Left ventricle myocardium superior (tissue), 1 donor: ENCODE measurements at places on chromosomes 6 and 20. TPM values are rescaled to one million over a fixed set of nuclear protein-coding genes. Genes with fewer than 3 reads are reported as not detected.

GRCh38 chr6:20835315-20836010, 301.2 kb downstream of the CDKAL1 start:
- DNase-seq: no peak

- no peak for DNase-seq
These were observed 59.7 kb downstream of the EYA4 start for GRCh38 chr6:133300896-133301295.

The LTA gene
- not detected for total RNA-seq

- DNase-seq: no peak
These were observed 36.5 kb downstream of the CDH26 start for GRCh38 chr20:59994697-59995122.

The SLC22A7 gene
- not detected for total RNA-seq

DNA sequence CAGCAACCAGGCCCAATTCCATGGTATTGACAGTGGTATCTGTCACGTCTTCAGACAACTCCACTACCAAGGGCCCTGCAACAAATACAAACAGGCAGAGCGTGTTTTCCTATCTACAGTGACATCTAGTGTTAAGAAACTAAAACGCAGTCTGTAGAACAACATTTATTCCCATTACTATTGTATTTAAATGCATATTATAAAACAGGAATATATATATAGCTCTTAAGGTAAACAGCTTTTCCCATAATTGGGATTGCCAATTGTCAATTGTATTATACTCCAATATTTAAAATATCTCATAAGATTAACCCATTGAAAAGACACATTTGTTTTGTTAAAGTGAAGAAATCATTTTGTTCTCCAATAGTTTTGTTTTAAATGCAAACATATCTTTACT, 97.2 kb downstream of the KIF16B start:
- DNase-seq: no peak

- no peak for DNase-seq
These were observed 82.5 kb upstream of the ID4 start for GRCh38 chr6:19754686-19755085.

The MRAP2 gene
- total RNA-seq: not detected

GRCh38 chr20:62371588-62372041, 4.5 kb upstream of the LAMA5 start:
- DNase-seq: no peak

- DNase-seq: no peak
These were observed 14.2 kb upstream of the RNF217 start for GRCh38 chr6:124947971-124948451.

- no peak for DNase-seq
These were observed 13.0 kb downstream of the GMDS start for GRCh38 chr6:2232445-2232844.

- DNase-seq: no peak
These were observed 4.6 kb downstream of the AFDN start for GRCh38 chr6:167831281-167831828.

DNA sequence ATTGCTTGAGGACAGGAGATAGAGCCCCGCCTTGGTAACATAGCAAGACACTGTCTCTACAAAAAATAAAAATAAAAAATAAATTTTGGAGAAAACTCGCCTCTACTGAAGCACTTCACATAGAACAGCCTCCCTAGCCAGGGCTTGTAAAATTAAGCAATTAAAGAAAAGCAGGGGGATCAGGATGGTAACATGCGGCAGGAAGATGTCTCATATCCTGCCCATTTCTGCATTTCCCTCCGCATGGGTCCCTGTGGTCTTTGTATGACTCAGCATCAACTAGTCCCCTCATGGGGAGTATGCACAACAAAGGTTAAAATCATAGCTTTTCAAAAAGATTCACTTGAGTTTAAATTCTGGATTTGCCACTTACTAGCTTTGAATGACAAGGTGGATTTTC, 379.0 kb downstream of the EPHA7 start:
- no peak for DNase-seq

The LAMA4 gene
- 50.6 TPM for total RNA-seq

- no peak for DNase-seq
These were observed 145.7 kb downstream of the CFAP61 start for GRCh38 chr20:20198011-20198410.

- DNase-seq: no peak
These were observed 60.1 kb downstream of the FAM217A start for GRCh38 chr6:4018924-4019236.

DNA sequence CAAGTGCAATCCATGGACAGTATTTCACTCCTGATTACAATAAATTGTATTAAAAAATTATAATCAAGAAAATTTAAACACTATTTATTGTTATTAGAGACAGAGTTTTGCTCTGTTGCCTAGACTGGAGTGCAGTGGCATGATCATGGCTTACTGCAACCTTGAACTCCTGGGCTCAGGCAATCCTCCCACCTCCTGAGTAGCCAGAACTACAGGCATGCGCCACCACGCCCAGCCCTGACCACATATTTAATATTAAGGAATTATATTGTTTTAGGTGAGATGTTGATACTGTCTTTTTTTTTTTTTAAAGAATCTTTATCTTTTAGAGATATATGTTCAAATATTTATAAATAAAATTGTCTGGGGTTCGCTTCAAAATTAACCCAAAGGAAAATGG, 14.6 kb downstream of the LCA5 start:
- DNase-seq: no peak

DNA sequence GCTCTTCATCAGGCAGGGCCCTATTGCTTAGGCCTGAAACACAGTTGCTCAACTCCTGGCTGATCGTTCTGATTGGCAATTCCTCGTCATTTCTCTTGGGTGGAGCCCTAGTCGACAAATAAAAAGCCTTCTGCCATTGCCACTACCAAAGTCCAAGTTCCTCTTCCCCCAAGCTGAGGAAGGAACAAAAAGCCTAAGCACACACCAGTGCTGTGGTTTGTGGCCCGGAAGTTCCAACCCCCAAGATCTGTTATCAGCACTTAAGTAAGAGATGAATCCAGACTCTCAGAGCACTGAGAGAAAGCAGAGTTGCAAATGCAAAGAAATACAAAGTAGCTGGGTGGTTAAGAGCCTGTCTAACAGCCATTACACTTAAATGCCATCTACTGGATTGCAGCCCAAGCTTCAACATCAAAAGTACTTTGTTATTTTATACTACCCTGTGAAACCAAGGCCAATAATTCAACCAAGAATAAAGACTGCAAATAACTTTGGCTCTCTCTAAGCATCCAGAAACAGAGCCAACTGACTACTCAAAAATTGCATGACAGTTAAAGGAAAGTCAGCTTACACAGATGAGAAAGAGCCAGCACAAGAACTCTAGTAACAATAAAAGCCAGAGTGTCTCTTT, 1024.0 kb downstream of the GRIK2 start:
- no peak for DNase-seq

DNA sequence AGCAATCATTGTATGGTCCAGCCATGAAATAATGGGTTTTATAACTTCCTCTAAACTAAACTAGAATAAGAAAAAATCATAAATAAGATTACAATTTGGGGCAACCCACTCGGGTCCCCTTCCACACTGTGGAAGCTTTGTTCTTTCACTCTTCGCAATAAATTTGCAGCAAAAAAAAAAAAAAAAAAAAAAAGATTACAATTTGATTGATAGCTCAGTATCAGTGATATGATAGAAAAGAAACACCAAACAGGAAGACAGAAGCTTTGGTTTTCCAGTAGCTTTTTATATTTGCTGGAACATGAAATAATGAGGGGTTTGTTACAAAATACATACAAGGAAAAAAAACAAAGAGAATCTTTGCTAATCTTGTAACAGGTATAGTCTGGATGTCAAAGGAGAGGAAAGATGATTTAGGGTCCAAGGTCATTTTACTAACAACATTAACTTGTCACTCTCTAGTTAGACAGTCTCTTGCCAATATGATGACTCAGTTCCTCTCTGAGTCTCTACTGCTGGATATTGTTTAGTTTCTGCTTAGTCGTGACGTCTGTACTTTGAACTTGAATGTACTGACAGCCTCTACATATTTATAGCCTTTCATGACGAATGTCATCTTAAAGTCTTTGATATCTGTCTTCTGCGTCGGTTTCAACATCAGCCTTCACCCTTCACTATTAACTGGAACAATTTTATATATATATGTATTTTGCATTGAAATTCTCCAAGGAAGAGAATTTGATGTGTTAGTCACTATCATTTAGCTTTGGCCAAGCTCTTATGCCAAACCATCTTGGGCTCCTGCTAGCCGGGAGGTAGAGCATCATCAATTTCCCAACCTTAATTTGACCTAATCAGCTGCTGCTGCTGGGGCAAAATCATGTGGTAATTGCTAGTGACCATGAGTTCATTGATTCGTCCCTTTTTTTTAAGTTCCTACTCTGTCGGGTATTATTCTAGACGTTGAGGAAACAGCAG, 213.1 kb upstream of the STXBP5 start:
- no peak for DNase-seq

The HLA-DRB5 gene
- total RNA-seq: 19.5 TPM

The EPHA7 gene
- total RNA-seq: 1.5 TPM

The EYS gene
- total RNA-seq: not detected

DNA sequence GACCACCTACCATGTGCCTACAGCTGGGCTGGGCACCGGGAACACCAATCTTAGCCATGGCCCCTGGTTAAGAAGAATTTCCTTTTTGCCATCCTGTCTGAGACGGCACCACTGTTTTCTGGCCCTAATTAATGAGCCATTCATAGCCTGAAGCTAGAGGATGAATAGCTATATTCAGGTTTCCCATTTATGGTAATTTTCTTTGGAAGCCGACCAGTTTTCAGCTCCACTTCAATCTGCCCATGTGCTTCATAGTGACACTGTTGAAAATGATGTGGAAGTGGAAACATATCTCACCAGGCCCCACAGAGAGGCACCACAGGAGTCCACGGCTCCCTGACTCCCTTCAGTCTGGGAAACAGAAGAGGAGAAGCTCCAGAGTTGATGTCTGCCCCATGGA, 22.6 kb upstream of the ULBP3 start:
- no peak for DNase-seq

DNA sequence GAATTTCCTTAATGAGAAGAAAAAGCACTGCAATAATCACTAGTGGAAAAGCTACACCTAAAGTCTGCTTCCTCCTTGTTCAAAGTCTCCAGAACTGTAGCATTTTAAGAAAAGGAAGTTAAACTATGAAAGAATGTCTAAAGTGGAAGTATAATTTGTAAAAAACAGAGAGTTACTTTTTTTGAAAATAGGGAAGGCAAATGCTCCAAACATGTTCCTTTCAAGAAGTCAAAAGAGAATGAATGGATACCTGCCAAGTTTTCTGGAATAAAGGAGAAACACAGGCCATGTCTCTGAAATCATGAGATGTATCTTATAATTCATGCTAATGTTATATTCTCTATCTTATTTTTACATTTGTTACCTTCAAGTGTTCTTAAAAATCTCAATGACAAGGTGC, 60.7 kb upstream of the ADGRG6 start:
- no peak for DNase-seq

- no peak for DNase-seq
These were observed 3.9 kb downstream of the PEDS1 start for GRCh38 chr20:50149481-50150254.

- peak; percentile 32 for DNase-seq
These were observed 257.6 kb downstream of the LAMA2 start for GRCh38 chr6:129140526-129140925.

GRCh38 chr6:6696867-6697531, 108.5 kb downstream of the LY86 start:
- peak; percentile 75 for DNase-seq

The VPS16 gene
- 15.8 TPM for total RNA-seq

DNA sequence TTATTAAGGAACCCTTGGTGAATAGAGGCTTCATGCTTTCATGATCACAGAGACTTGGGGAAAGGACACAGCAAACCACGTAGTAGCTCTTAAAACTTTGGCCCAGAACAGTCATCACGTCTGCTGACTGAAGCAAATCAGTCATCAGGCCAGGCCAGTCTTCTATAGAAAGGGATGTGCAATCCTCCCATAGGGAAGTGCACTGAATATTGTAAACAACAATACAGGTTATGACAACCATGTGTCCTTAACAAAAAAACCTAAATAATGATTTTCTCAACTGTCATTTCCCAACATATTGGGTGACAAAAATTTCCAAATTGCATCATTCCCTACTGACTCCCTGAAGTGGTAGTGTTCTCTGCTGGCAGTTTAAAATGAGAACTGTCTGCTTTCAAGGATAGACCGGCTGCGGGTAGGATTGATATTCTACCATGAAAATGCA, 388.2 kb upstream of the CITED2 start:
- DNase-seq: no peak

DNA sequence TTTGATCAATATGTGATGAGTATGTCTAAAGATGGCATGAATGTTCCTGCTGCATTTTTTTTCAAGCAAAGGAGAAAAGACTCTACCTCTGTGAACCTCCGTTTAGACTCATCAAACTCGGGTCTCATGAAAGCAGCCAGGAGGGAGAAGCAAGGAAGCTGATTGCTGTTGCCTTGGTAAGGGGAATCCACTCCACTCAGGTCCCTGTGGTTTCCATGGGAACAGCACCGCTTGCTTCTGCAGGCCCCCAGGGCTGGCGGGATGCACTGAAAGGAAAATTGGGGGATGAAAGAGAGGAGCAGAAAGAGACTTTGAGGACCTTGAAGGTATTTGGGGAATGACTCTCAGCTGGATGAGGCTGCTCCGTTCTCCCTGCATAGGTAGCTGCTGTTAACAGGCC, 249.6 kb upstream of the RIN2 start:
- DNase-seq: no peak

- no peak for DNase-seq
These were observed 10.1 kb upstream of the TCF15 start for GRCh38 chr20:620246-620645.

- DNase-seq: no peak
These were observed 811.2 kb downstream of the MAFB start for GRCh38 chr20:39877788-39878187.

GRCh38 chr6:7108196-7108963, 619 bp downstream of the RREB1 start:
- peak; percentile 86 for DNase-seq

DNA sequence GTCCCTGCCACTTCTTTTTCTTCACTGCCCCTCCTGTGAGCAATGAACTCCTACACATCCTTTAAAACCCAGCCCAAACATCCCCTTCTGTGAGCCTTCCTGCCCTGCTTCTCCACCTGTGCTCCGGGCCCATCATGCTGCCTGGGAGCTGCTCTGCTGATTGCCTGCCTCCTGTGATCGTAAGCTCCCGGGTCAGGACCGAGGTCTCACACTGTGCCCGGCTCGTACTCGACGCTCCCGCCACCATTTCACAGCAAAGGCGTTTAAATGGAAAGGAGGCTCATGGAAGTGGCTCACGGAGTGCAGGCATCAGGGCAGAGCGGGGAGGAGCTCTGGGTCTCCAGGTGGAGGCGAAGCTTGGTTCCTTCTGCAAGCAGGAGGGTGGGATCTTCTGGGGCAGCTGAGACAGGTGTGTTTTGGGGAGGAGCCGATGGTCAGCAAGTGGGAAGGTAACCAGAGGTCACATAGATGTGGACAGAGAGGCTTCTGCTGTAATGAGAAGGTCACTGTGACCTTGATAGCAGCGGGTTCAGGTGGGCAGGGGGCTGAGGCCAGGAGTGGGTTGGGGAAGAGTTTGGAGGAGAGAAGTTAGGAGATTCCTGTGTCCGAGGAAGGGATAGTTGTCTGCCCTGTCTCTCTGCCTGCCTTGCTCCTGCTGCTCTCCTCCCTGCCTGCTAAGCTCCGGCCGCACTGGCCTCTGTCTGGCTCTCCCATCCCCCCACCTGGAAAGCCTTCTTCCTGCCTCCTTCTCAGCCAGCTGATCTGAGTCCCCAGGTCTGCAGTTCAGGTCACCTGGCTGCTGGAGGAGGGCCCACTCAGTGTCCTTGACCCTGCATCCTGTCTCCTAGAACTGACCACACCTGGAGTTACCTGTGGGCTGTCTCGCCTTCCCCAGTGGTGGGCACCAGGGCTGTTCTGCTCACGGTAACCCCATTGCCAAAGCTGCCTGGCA, 52.7 kb upstream of the FRMD1 start:
- no peak for DNase-seq

The OPRL1 gene
- total RNA-seq: 0.27 TPM
